ENCODE measurements at places on chromosomes 11 and 22.

DNA sequence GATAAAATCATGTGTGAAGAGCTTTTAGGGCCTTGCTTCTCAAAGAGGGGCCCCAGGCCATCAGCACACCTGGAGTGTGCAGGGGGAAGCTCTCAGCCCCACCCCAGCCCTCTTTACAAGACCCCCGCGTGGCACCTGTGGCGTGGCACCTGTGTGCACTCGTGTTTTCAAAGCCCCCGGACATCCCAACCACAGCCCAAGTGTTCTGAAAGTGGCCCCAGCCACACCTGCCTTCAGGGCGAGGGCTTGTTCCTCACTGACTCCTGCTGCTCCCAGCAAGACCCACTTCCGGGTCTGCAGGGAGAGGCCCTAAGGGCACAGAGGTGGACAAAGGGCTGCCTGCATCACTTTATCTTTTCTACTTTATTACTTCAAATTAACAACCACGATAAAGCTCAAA is 17.5 kb upstream of the TMEM184B start:
- no peak for DNase-seq

DNA sequence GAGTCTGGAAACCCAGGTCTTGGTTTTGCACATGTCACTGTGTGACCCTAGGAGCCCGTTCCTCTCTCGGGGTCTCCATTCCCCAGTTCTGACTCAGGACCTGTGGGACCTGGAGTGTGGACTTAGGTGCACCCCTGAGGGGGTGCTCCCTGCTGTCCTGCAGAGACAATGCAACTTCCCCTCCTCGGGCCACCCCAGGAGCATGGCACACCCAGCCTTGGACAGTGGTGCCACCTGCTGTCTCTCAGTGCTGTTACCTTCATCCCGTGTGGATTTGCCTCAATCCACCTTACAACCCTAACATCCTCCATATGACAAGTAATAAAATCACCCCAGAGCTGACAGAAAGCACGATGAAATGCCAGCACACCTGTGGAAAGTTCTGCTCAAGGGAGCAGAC is 27.5 kb upstream of the CRYBB3 start:
- no peak for DNase-seq

- DNase-seq = no peak
Observed at GRCh38 chr11:33635161-33635560, 65.5 kb downstream of the C11orf91 start.

DNA sequence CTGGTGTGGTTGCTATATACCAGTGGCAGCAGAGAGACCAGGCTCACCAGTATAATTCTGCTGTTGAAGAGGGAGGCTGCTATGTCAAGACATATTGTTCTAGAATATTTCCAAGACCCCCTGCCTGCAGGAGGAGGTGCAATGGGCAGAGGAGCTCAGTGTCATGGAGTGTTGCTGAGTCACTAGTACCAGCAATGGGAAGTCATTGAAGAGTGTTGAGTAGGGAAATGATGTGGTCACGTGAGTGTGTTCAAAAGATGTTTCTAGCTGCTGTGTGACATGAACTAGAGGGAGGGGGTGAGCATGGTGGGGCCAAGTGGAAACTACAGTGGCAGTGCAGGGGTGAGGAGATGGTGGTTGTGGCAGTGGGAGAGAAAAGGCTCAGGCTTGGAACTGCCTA is 76.3 kb upstream of the BIRC3 start:
- no peak for DNase-seq

DNA sequence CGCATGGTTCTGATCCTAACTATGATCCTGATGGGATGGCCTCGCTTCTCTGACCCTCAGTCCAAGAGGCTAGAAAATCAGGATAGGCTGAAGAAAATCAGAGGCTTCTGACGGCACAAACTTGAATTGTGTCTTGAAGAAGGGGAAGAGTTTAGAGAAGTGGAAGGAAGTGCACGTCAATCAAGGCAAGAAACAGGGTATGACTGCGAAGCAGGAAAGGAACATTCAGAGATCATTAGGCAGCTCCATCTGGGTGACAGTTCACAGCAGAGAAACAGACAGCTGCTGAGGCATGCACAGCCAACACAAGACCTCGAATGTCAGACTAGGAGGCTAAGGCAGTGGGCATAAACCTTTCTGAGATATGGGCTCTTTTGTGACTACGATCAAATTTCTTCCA is 29.3 kb downstream of the CLPB start:
- DNase-seq = no peak

DNA sequence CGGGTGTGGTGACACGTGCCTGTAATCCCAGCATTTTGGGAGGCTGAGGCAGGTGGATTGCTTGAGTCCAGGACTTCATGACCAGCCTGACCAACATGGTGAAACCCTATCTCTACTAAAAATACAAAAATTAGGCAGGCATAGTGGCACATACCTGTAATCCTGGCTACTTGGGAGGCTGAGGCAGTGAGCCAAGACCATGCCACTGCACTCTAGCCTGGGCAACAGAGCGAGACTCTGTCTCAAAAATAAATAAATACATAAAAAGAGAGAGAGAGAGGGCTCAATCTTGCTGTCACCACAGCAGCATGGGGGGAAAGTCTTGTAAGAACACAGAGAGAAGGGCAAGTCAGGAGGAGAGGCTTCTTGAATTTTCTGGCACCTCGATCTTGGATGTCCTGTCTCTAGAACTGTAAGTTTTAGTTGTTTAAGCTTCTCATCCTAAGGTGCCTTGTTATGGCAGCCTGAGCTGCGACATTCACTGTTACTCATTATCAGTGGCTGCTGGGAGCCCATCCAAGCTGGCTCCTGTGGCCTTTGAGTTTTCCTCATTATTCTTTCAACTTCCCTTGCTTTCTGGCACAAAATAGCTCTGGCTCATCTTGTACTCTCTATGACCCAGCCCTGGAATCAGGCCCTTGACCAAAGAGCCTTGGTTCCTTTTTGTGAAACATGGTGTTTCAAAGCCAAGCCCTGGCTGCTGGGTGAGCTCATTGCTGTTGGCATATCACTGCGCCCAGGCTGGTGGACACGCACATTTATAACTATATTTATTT is 8.0 kb upstream of the PSMC3 start:
- no peak for DNase-seq

- DNase-seq = no peak
Observed at GRCh38 chr11:110951950-110952503, 239.8 kb upstream of the ARHGAP20 start.

GRCh38 chr22:36010882-36011281 is 17.7 kb downstream of the RBFOX2 start:
- DNase-seq = no peak

- no peak for DNase-seq
Observed at GRCh38 chr22:23353004-23353403, 172.7 kb downstream of the BCR start.

GRCh38 chr11:45662665-45663485 is 2.5 kb downstream of the CHST1 start:
- DNase-seq = no peak

DNA sequence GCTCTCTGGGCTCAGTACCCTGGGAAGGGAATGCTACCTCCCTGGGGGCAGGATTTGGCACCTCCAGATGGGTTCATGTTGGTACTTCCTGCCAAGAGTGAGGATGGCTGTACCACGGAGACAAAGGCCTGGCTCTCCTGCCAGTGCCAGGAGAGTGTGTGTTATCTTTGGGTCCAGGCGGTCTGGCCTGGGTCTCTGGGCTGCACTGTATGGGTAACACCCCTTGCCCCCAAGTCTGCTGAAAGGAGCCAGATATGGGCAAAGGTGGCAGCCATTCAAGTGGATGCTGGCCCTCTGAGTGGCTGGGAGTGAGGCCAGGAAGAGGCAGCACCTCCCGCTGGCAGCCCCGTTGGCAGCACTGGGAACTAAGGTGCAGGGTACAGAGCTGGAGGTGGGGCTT is 91.5 kb downstream of the NECTIN1 start:
- no peak for DNase-seq

- DNase-seq = no peak
Observed at GRCh38 chr22:24051568-24051967, 40.5 kb downstream of the CABIN1 start.

DNA sequence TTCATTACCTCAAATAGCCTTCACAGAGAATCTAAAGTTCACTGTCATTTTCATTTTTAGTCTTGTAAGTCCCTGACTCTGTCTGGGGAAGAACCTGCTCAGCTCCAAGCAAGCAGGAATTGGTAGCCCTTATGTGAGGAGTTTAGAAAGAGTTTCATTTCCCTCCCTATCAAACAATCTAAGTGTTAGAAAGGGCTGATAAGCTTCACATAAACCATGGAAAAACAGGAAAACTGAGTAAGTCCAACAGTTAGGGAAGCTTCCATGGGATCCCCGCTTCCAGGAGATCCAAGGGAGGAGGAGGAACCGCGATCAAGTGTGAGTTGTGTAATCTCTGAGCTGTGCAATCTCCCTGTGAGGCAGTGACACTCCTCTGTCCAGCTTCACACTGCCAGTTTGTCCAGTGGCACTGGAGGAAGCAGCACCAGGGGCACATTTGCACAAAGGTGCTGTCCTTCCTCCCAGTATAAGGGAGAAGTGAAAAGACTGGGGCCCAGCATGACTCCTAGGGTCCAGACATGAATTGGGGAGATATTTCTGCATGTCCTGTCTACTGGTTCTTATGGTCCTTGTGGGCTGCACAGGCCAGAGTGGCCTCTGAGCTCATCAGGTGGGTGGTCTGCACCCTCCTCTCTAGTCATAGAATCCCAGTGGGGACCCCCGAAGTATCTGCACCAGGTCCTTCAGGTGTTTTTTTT is 4.3 kb downstream of the PRAME start:
- DNase-seq = no peak

- DNase-seq = no peak
Observed at GRCh38 chr22:38276166-38276565, 3.4 kb upstream of the TMEM184B start.

DNA sequence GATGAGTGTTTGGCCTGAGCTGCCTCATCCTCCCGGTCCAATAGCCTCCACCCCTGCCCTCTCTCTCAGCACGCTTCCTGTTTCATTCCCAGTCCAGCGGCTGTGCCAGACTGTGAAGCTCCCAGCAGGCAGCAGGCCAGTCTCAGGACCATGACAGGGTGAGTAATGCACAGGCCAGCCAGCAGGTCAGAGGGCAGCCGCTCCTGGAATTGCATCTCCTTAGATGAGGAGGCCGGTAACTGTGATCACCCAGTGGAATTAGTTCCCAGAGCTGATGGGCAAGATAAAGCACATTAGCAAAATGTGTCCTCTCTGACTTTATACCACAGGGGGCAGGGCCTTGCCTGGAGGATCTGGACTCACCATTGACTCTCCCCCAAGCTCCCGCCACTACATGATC is 251.2 kb downstream of the ETS1 start:
- DNase-seq = no peak

GRCh38 chr22:41513391-41513790 is 30.9 kb downstream of the POLR3H start:
- no peak for DNase-seq

GRCh38 chr11:115345361-115345760 is 158.9 kb downstream of the CADM1 start:
- no peak for DNase-seq

DNA sequence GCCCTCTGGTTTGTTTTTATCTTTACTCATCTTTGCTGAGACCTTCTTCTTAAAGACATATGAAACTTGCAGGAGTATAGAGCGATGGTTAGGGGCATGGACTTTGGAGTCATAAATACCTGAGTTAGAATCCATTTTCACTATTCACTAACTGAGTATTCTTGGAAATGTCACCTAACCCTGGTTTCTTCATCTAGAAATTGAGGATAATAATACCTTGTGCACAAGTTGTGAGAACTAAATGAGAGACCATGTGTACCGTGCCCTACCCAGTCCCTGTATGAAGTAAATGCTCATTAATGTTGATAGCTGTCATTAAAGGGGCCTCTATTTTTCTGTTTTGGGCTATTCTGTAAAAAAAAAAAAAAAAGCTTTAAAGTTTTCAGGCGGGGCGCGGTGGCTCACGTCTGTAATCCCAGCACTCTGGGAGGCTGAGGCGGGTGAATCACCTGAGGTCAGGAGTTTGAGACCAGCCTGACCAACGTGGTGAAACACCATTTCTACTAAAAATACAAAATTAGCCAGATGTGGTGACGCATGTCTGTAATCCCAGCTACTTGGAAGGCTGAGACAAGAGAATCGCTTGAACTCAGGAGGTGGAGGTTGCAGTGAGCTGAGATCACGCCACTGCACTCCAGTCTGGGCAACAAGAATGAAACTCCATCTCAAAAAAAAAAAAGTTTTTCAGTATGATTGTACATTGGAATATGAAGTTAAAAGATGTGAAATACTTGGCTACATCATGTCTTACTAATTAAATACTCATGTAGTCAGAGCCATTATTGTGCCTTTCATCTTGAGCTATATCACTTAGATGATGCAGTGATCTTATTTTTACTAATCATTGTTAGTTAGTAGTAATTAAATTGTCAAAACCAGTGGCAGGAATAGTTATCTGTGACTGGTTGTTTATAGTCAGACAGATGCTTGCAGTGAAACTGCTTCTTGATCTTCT is 95.0 kb downstream of the AMOTL1 start:
- no peak for DNase-seq

DNA sequence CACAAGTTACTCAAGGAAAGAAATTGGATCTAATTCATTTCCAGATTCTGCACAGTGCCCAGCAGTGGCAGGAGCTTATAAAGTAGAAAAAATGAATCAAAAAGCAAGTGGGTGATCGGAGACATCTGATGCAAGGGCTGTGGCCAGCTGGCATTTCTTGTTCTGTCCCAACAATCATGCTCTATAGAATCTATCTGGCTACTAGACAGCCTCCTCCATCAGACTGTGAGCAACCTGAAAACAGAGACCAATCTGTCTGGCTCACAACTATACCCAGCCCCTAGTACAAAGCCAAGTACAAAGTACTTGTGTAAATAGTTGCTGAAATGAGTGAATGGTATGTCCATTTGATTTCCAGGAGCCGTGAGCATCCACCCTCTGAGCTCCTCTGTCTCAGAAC is 11.4 kb downstream of the USH1C start:
- DNase-seq = no peak

DNA sequence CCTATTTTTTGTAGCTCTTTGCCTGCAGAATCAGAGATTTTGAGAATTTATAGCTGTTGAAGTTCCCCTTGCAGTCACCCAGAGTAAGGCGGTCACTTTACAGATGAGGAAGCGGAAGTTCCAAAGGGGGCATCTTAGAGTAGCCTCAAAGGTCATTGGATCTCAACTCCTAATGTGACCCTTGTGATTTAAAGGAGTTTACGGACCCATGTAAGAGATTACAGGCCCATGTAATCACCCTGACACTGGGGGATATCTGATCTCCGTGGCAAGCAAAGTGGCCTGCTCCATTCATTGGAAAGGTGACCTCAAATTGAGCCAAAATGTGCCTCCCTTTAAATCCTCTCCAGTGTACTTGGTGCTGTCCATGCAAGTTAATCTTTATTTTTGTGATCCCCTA is 15.7 kb downstream of the P2RX3 start:
- no peak for DNase-seq

DNA sequence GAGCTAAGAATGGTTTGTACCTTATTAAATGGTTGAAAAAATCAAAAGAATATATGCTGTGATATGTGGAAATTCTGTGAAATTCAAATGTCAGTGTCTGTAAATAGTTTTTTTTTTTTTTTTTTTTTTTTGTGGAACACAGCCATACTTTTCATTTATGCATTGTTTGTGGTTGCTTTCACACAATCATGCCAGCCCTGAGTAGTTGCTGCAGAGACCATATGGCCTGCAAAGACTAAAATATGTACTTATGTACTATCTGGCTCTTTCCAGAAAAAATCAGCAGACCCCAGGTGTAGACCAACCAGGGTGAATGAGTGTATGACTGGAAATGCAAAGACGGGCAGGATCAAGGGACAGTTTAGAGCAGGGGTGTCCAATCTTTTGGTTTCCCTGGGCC is 98.3 kb downstream of the PTPRJ start:
- no peak for DNase-seq

All from neuronal stem cell (in vitro differentiated cells).